Activated T-cell treated with anti-CD3 and anti-CD28 coated beads for 48 hours (primary cell): ENCODE measurements at places on chromosomes 16 and 17.
A peak's percentile ranks its signal among the peaks of the same experiment; 100 is the strongest.

- no peak for DNase-seq
These were observed 63.3 kb downstream of the USP32 start for GRCh38 chr17:60328679-60329078.

GRCh38 chr17:78915872-78916632 is 9.1 kb downstream of the TIMP2 start:
- no peak for DNase-seq

DNA sequence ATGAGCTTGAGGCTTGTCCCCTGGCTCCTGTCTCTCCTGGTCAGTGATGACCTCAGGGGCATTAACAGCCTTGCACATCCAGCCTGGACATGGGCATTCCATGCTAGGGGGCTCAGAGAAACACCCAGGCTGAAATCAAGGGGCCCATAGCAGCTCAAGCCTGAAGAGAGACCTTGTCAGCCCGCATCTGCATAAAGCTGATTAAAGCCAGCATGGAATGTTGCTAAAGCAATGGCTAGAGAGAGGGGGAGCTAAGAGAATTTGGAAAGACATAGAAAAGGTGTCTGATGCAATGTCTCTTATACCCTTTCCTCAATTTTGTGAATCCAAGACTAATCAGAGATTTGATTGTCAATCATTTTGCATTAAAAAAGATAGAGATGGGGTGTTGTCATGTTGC is 51.4 kb upstream of the WSCD1 start:
- DNase-seq: no peak

GRCh38 chr16:75002474-75002873 is 3.6 kb downstream of the ZNRF1 start:
- no peak for DNase-seq

DNA sequence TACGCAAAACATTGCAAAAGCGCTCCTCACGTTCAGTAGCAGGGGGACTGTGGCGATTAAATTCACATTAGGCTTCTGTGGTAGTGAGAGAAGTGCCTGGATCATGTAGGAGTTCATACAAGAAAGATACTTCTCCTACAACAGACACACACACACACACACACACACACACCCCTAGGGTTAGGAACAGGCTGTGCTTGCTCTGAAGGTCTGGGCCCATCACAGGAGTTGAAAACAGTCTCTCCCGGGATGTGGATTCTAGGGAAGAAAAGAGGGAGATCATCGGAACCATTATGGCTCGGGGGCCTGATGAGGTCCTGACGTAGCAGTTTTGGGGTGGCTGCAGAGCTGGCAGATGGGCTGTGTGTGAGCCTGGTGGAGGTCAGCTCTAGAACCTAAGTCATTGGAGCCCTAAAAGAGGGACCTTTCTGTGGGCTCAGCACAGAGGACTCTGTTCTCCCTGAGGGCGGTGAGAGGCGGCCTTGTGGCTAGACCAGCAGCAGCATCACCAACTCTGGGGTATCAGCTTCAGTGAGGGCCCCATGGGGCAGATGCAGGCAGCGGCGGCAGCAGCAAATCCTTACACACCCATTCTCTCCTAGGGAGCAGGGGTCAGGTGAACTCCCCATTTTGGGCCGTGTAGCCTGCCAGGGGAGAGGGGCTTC is 7.2 kb downstream of the SLC47A1 start:
- no peak for DNase-seq

- DNase-seq: peak; percentile 56
These were observed 9.0 kb upstream of the SPATA32 start for GRCh38 chr17:45270828-45271418.

DNA sequence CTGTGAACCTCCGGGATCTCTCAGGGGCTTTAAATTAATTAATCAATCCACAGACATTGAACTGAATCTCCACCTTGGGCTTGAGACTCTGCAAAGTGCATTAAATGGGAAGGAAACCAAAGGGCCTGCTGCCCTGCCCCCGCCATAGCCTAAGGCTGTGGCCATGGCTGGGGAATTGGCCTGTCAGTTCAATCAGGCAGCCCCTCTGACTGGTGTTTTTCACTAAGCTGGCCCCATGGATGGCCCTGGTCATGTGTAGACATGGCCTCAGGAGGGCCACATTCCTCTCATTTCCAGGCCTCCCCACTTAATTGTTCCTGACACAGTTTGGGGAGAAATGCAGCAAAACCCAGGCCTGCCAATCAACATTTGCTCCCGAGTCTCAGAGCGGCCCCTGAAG is 499.8 kb downstream of the WWOX start:
- no peak for DNase-seq

DNA sequence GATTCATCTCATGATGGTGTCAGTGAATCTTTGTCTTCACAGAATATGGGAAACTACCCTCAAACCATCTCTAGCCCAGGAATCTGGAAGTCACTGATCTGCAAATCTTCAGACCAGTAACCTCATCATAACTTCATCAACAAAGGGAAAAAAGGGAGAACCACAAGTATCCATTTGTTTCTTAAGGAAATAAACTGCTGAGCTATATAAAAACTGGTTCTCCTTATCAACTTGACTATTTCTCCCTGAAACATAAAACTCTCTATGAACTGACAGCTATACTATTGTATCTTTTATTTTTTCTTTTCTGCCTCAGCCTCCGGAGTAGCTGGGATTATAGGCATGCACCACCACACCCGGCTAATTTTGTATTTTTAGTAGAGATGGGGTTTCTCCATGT is 39.3 kb downstream of the TRIM37 start:
- DNase-seq: no peak

- no peak for DNase-seq
These were observed 202.5 kb upstream of the MON1B start for GRCh38 chr16:76988526-76988925.

DNA sequence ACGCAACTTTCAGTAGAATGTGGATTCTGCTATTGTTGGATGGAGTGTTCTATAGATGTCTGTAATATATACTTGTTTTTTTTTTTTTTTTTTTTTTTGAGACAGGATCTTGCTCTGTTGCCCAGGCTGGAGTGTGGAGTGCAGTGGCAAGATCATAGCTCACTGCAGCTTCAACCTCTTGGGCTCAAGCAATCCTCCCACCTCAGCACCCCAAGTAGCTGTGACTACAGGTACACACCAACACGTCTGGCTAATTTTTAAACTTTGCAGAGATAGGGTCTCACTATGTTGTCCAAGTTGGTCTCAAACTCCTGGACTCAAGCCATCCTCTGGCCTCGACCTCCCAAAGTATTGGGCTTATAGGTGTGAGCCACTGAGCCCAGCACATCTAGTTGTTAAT is 27.2 kb upstream of the CCL22 start:
- DNase-seq: no peak

- DNase-seq: peak; percentile 63
These were observed 284.5 kb downstream of the MAF start for GRCh38 chr16:79316004-79316458.

- DNase-seq: no peak
These were observed 198.2 kb upstream of the CHMP6 start for GRCh38 chr17:80793421-80793820.

DNA sequence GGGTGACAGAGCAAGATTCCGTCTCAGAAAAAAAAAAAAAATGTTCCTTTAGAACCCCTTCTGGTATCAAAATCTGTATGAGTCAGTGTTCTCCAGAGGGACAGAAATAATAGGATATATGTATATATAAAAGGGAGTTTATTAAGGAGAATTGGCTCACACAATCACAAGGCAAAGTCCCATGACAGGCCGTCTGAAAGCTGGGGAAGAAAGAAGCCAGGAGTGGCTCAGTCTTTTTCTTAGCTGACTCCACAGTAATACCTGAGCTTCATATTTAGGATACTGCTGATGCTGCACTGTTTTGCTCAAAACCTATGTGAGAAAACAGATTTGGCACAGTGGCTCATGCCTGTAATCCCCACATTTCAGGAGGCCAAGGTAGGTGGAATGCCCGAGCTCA is 22.5 kb downstream of the ZZEF1 start:
- no peak for DNase-seq

- no peak for DNase-seq
These were observed 40.3 kb upstream of the MRPS23 start for GRCh38 chr17:57889892-57890856.

DNA sequence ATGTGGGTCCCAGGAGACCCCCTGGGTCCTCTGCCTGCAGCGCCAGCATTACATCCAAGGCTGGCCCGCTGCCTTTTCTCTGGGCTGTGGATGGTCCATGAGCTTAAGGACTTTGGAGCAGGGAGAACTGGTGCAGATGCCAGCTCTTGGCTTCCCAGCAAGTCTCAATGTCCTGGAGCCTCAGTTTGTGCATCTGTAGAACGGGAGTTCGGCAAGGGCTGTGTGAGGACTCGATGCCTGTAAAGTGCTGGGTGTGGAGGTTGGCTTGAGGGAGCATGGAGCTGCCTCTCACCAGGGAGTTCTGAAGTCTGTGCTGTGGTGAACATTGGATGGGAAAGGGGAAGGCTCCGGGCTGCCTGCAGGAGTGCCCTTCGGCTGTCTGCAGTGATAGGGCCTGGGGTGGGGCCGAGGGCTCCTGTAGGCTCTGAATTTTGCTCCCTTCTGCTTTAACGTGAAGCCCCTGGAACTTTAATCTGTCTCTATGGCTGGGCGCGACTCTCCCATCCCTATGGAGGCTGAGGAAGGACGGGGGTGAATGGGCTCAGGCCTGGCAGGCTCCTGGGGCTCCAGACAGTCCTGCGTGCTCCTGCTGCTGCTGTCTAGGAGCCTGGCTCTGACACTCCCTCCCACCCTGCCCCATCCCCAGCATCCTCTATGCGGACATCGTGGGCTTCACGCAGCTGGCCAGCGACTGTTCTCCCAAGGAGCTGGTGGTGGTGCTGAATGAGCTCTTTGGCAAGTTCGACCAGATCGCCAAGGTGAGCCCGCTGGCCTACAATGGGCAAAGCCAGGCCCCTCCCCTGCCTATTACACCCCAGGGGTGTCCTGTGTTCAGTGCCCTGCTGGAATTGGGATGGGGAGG is 27.9 kb downstream of the ADCY7 start:
- no peak for DNase-seq

DNA sequence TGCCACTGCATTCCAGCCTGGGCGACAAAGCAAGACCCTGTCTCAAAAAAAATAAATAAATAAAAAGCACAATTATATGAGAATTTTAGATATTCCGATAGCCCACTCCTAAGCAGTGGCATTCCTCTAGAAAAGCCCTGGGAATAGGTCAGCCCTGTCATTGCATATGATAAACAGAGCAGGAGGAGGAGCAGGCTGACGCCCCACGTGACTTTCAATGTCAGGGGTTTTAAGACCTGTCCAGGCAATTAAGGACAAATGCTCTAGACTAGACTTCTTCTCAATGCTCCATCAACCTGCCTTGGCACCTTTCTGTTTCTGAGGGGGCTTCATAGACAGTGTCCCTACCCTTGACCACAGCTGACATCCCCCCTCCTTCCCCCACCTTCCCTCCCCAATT is 7.5 kb downstream of the TOM1L2 start:
- no peak for DNase-seq

DNA sequence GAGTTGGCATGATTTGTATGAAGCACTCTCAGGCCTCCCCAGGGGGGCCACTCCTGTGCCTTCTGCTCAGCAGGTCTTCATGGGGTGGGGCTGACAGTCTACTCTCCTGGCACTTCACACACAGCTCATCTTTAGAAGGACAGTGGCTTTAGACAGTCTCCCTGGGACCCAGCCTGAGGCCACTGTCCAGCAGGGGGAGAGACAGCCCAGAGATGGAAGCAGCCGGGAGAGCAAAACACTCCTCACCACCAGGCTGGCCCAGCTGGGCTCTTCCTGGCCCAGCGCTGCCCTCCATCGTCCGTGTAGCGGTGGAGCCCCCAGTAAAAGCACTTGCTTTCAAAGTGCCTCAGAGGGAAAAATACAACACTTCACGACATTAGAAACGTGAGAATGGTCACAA is 62.0 kb upstream of the CRHR1 start:
- no peak for DNase-seq

DNA sequence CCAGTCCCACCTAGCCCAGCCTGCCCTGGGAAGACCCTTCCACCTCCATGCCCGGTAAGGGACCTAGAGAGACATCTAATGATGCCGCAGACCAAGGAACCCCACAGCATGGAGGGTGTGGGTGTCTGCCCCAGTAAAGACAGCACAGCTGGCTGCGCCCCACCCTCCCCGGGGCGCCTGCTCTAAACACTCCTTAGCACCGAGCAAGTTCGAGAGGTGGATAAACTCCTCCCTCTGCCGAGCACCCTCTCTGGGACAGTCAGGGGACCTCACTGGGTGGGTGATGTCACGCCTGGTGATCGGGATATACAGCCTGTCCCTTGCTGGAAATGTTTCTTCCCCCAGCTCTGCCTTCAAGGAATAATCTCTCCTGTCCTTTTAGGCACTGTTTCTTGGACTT is 16.7 kb upstream of the DNAI2 start:
- no peak for DNase-seq

DNA sequence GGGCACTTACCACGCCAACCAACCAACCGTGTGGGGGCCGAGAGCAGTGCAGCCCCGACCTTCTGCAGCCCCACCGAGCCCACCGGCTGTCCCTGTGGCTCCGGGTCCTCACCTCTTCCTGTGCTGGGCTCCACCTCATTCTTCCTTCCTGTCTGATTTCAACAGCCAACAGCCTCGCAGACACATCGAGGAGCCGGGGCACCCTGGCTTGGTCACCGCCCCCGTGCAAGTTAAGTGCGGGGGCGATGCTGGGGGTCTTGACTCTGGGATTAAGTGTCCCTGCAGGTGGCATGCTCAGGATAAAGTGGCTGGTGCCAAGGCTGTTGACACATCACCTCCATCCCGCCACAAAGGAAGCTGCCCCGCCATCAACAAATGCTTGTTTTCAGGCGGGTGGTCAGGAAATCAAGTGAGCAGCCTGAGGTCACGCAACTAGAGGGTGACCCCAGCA is at the start of gene NLRC3:
Gene NLRC3 (minus strand): TSS at position 102 of the 451 bp plus-strand sequence. CDS start 12,367 bp downstream, outside the sequence.
- peak; percentile 40 for DNase-seq

- DNase-seq: no peak
These were observed 62.9 kb downstream of the ADCY9 start for GRCh38 chr16:4053301-4053845.

DNA sequence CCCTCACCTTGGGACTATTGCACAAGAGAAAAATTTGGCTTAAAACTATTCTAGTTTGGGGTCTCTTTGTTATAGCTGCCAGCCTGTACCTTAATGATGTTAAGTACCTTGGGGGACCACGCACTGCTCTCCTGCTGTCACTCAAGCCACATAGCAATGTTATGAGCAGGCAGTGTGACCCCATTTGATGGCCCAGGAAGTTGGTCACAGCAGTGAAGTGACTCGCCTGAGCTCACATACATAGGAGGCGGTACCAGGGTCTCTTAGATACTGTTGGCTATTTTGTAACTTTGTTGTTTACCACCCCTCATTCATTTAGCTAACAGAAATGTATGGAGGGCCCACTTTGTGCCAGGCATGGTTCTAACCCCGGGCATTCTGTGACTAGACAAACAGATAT is 16.4 kb downstream of the KCNG4 start:
- DNase-seq: no peak

- DNase-seq: no peak
These were observed 68.8 kb downstream of the SHISA6 start for GRCh38 chr17:11309850-11310249.

DNA sequence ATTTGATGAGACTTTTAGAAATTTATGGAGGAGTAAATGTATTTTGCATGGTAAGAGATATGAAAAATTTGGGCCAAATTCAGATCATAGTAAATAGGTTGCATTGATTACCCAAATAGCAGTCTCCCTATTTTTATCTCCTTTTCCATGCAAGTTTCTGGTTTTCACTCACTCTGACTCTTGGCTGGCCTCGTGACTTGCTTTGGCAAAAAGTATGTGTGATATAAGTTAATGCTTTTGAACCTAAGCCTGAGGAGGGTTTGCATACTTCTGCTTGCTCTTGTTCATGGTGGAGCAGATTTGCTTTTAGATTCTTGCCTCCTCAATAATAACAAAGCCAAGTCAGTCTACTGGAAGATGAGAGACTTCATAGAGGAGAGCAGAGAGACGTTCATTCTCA is 1045.9 kb upstream of the CDH8 start:
- DNase-seq: no peak
